ENCODE measurements at places on chromosomes 1 and 21.

GRCh38 chr1:220761688-220762427, 13.7 kb downstream of the MTARC2 start:
- DNase-seq: no peak

GRCh38 chr1:11453742-11454491, 25.0 kb upstream of the DISP3 start:
- no peak for DNase-seq

- DNase-seq: no peak
Observed at GRCh38 chr21:29235714-29236197, 63.0 kb upstream of the BACH1 start.

DNA sequence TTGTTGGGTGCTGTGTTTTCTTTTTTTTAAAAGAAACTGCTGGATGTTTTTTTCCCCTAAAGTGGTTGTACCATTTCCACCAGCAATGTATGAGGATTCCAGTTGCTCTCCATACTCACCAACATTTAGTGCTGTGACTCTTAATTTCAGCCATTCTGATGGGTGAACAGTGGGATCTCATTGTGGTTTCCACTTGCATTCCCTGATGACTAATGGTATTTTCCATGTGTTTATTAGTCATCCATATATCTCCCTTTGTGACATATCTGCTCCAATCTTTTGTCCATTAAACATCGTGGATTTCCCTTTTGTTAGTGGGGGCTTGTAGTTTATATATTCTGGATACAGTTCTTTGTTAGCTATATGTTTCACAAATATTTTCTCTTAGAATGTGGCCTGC, 206.0 kb downstream of the CAMTA1 start:
- no peak for DNase-seq

DNA sequence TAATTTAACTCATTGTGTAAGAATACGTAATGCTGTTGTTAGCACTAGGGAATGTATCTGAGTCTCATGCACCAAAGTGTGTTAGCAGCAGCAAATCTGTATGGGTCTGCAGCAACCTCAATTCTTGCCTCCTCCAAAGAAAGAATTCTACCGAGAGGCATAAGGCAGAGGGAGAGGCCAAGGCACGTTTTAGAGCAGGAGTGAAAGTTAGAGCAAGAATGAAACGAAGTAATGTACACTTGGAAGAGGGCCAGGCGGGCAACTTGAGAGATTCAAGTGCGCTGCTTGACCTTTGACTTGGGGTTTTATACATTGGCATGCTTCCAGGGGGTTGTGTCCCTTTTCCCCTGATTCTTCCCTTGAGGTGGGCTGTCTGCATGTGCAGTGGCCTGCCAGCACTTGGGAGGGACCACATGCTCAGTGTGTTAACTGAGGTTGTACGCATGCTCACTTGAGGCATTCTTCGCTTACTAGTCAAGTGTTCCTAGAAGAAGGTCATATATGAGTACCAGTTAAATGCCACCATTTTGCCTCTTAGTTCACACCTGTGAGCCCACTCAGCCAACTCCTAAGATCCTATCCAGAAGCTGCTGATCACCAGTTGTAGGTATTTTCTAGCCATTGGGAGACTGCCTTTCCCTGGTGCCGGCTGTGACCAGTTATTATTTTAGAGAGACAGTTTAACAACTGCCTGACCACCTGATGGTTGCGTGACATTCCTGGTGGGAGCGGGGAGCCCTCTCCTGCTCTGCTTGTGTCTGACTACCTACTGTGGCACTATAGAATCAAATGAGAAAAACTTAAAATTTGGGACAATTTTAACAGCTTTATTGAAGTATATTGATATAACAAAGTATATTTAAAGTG, 2.7 kb upstream of the CNN3 start:
- DNase-seq: no peak

- DNase-seq: no peak
Observed at GRCh38 chr21:34582506-34583150, 32.3 kb downstream of the RCAN1 start.

DNA sequence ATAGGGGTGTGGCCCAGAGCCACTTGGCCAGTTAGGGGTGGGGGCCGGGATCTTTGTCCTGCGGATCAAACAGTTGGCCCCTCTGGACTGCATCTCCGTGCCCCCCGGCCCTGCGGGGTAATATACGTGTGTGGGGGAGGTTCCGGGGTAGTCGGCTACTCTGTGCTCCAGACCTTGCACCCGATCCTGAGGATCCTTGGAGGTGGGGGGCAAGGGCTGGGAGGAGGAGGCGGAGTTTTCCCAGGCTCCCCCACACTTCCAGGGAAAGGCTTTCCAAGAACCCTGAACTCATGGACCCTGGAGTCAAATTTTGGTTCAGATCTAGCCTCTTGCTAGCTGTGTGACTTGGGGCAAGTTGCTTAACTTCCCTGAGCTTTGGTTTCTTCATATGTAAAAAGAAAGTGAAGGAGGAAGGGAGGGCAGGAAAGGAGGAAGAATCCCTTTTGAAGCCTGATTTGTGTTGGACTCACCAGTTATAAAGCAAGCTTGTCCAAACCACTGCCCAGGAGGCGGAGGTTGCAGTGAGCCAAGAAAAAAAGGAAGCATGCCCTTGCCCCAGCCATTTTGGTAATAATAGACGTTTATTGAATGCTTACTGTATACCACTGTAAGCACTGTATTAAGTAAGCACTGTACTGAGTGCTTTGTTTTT, 686 bp downstream of the MIIP start:
- DNase-seq: no peak

GRCh38 chr1:215344539-215344938, 222.6 kb upstream of the KCTD3 start:
- DNase-seq: no peak

GRCh38 chr1:203135636-203136305, 8.2 kb downstream of the ADORA1 start:
- DNase-seq: no peak

- DNase-seq: no peak
Observed at GRCh38 chr21:15706696-15707095, 23.1 kb upstream of the USP25 start.

- no peak for DNase-seq
Observed at GRCh38 chr1:29698033-29698432, 461.7 kb downstream of the PTPRU start.

DNA sequence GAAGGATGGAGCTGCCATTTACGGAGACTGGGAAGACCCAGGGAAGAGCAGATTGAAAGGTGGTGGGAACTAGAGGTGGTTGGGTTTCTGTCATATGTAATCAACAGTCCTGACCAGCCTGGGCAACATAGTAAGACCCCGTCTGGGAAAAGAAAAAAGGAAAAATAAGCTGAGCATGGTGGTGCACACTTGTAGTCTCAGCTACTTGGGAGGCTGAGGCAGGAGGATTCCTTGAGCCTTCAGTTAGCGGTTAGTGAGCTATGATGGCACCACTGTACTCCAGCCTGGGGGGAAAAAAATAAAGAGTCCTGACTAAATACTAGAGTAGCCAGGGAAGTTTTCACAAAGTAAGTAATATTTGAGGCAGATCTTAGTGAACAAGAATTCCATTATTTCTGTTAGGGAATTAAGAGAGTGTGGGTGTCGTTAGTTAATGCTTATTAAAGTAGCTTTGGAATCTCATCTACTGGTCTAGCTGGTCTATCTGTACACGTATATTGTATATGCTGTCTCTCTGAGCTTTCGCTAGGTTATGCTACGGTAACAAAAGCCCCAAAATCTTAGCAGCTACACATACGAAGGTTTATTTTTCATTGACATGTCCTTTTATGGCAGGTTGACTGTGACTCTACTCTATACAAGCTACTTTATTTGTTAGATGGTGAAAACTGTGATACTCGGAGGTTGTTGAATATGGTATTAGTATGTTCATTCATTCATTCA, 4.4 kb downstream of the NBPF1 start:
- DNase-seq: no peak

- no peak for DNase-seq
Observed at GRCh38 chr1:161935264-161935663, 88.4 kb downstream of the OLFML2B start.

GRCh38 chr1:160177667-160178066, 12.7 kb upstream of the CASQ1 start:
- DNase-seq: no peak

DNA sequence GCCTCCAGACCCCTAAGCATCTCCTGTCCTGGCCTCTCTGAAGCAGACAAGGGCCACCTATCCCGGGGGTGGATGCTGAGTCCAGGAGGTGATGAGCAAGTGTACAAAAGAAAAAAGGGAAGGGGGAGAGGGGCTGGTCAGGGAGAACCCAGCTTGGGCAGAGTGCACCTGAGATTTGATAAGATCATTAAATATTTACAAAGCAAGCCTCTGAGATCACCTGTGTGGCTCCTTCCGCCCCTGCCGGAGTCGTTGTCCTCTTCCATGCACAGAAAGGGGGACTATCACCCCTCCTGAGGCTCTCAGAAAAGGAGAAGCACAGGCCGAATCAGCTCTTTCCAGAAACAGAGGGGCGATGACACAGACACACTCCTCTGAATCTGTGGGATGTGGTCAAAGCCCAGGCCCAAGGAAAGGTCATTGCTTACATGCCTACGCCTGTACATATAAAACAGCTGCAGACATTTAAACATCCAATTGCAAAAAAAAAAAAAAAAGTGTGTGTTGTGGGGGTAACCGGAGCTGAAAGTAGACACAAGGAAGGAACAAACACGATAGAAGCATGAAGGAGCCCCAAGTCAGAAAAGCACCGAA, 30.9 kb downstream of the PRSS38 start:
- no peak for DNase-seq

DNA sequence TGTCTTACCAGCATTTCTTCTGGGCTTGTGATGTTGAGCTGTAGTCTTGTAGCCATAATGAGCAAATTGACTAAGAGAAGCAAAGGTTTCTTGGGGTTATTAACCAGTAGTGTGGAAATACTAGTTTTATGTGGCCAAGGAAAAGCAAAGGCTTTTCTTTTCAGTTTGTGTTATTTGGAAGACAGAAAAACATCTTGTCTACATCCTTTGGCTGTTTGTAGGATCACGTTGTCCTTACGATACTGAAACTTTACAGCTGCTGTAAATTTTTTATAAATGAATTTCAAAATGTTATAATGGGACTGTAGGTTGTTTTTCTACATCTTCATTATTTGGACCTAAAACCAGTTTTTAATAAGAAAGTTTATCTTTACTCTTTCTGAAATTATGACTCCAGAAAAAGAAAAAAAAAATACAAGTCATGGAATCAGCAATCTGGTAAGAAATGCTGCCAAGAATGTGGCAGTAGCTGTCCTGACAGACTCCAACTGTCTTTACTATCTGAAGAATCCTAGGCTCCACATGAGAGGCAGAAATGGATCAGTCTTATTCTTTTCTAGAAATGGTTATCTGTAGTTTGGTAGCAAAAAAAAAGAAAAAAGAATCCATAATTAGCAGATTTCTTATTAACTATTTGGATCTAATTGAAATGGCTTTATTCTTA, 41.6 kb upstream of the QSOX1 start:
- no peak for DNase-seq

DNA sequence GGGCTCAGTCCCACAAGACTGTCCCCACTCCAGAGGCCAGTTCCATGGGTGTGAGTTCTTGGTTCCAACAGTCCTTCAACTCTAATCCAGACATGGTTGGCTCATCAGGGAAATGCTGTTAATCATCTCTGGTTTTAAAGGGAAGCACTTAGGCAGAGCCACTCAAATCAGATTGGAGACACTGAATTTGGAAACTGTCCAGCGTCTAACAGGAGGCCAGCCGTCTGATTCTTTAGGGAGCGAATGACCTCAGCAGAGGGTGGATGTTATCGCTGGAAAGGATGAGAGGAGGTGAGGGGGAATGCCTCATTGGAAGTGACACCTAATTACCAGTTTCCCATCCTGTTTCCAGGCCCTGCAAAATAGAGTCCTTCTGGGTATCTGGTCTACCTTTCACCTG, 22.8 kb upstream of the LRRC38 start:
- DNase-seq: no peak

- no peak for DNase-seq
Observed at GRCh38 chr1:37647281-37647680, 12.6 kb upstream of the RSPO1 start.

DNA sequence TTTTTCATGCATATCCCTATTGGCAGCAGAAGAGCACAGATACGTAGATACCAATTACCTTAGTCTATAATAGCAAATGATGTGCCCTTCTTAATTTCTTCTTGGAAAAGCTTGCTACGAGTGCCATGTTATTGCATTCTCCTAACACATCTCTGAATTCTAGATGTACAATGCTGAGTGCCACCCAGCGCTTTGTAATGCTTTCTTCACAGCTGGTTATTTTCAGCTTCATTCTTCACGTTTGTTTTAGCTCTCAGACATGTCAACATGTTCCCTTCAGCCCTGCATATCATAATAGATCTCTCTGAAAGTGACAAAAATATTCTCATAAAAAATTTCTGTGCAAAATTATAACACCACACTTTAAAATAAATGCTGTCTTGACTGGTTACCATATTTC, 981.2 kb downstream of the TTLL7 start:
- no peak for DNase-seq

DNA sequence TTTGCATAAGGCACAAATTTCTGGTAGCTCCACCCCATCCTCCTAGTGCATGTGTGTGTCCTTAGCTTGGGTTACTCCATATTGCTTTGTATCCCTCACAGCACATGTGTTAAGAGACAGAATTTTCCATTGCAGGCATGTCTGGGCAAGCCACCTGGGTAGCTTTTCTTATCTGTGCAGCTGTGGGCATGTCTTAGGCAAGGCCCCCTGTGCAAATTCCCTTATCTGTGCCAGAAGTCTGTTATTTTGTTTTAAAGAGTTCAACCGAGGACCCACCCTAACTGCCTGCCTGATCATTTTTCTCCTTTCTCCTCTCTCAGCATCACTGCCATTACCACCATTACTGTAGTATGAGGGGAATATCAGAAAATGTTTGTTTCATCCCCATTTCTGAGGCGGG, 131.9 kb downstream of the CYYR1 start:
- no peak for DNase-seq

- peak; percentile 22 for DNase-seq
Observed at GRCh38 chr1:21622466-21623315, 46.5 kb downstream of the RAP1GAP start.

GRCh38 chr1:37726751-37727585, 34.7 kb downstream of the CDCA8 start:
- no peak for DNase-seq

- no peak for DNase-seq
Observed at GRCh38 chr1:42680921-42681683, 1.1 kb upstream of the YBX1 start.

DNA sequence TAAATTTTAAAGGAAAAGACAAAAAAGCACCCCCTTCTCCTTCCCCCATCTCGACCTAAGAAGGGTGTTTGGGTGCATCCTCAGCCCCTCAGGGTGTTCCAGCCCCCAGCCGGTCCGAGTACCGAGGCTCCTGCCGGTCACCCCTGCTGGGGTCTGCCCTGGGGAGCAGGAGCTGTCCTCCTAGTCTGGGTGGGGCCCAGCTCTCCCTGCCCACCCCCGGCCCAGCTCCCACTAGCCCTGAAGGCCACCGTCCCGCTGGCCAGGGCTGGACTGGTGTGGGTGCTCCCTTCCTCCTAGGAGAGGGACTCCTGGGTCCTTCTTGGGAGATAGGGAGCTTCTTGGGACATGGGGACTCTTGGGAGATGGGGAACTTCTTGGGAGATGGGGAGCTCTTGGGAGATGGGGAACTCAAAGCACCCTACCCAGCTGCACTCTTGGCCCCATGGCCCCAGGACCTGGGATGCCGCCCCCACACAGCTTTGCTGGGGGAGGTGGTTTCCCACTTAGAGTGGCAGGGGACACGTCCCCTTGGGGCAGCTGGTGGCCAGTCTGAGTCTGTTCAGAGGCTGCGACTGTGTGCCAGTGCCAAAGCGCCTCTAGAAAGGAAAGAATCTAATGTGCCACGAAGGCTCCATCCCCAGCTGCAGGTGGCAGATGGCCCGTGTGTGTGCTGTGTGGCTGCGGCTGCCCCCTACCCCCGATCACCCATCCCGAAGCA, 44.5 kb downstream of the MORN1 start:
- no peak for DNase-seq
